ENCODE measurements at places on chromosomes 1 and 21. TPM values are rescaled to one million over a fixed set of nuclear protein-coding genes. Genes with fewer than 3 reads are reported as not detected.

Gene NUAK2
- total RNA-seq = 3.6 TPM

- DNase-seq = no peak
Observed at GRCh38 chr1:25486602-25487001, 55.9 kb downstream of the MACO1 start.

DNA sequence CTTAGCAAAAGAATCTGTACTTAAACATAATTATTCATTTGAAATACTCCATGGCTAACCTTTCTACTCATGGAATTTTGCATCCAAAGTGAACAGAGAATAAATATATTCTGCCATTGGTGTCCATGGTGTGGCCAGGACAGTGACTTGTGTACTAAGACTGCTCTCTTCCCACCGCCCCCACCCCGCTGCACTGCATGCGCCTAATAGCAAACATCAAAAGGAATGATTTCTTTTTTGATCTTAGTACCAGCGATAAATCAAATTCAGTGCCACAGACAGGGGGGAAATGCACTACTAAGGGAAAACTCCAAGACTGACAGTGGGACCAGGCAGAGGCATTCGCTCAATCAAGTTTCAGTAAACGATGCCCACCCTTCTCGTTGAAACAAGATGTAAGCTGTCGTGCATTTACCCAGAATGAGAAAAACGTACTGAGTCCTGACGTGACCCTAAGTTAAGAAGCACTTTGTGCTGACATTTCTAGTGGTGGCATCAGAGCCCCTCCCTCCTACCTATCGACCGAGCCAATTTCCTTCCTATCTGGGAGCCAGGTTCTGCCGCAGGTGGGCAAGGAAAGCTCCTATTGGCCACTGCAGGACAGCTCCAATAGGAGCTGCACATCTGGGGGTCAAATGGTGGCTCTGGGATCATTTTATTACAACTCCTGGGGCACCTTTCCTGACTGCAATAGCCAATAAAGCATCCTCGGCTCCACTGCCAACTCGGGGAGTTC, 12.5 kb downstream of the ESRRG start:
- DNase-seq = no peak

Gene ALX3
- not detected for total RNA-seq

GRCh38 chr1:85451236-85451830, 13.6 kb downstream of the DDAH1 start:
- no peak for DNase-seq

- no peak for DNase-seq
Observed at GRCh38 chr1:66563094-66563800, 29.3 kb downstream of the SGIP1 start.

DNA sequence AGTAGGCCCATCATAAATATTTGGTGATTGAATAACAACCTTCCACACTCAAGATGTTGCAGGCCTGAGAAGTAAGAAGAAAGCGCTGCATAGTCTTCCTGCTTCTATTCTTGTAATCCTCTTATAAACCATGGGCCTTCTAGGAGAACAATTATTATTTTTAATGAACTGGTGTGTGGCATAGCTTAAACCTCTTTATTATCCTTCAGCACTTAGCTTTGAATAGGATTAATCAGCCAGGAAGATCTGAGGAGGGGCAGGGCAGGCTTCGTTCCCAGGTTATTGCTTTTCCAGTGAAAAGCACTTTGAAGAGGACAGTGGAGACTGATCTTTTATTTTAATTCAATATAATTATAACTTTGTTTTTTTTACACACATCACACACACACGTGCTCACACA, 42.3 kb downstream of the KIF26B start:
- DNase-seq = no peak

Gene ENAH
- total RNA-seq = 82.9 TPM

Gene CD52
- total RNA-seq = 21.8 TPM

- DNase-seq = no peak
Observed at GRCh38 chr1:24297187-24297851, 21.8 kb upstream of the GRHL3 start.

- no peak for DNase-seq
Observed at GRCh38 chr1:8398677-8399076, 80.8 kb downstream of the SLC45A1 start.
